ENCODE measurements at places on chromosomes 12 and 14.
A peak's percentile ranks its signal among the peaks of the same experiment; 100 is the strongest.

DNA sequence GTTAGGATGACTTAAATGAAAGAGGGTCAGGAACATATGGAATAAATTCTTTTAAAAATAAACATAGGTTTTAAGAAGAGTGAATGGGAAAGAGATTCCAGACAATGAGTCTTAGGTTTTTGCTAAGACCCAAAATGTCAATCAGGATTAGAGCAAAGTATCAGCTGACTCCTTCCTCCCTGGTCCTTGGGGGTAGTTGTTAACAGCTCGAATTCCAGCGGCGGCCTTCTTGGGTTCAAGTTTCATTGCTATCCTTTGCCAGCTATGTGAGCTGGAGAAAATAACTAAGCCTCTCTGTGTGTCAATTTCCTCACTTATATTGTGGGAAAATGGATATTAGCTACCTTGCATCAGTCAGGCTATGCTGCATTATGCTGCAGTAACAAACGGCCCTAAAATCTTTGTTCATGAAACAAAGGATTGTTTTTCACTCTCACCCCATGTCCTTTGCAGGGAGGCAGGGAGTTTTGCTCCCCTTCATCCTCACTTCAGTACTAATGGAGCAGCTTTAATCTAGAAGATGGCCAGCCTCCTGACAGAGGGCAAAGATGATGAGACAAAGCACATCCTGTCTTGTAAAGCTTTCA lies 83.8 kb upstream of the RFLNA start:
- no peak for DNase-seq

- no peak for DNase-seq
Measured at GRCh38 chr12:122687086-122687485, 16.1 kb downstream of the HCAR2 start.

- no peak for DNase-seq
Measured at GRCh38 chr14:79543967-79544697, 667.2 kb downstream of the DIO2 start.

DNA sequence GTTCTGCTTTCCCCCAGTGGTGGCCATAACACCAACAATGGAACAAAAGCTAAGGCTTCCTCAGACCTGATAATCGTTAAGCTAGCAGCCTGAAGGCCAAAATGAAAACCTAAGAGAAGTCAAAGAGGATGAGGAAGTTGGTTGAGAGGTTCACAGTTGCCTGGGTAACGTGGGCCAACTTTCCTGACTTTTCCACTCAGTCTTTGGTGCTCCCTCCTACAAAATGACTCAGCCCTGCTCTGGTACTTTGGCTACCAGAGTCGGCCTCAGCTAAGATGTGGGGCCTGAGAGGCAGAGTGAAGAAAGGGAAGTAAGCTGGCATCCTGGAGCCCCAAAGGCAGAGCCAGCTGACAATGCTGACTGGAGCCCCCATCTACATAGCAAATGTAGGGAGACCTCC lies 14.9 kb upstream of the FKBP11 start:
- no peak for DNase-seq

DNA sequence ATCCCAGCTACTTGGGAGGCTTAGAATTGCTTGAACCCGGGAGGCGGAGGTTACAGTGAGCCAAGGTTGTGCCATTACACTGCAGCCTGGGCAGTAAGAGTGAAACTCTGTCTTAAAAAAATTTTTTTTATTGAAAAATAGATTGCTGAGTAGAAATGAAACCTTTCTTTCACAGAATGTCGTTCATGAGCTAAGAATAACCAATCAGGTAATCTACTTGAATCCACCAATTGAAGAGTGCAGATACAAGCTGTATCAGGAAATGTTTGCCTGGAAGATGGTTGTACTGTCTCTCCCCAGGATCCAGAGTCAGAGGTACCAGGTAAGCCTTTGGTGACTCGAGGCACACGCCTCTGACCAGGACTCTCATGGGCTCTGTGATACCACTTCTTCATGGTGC lies 27.0 kb downstream of the DYNC1H1 start:
- DNase-seq = no peak

GRCh38 chr12:21973221-21973620 lies 32.0 kb upstream of the ABCC9 start:
- no peak for DNase-seq

DNA sequence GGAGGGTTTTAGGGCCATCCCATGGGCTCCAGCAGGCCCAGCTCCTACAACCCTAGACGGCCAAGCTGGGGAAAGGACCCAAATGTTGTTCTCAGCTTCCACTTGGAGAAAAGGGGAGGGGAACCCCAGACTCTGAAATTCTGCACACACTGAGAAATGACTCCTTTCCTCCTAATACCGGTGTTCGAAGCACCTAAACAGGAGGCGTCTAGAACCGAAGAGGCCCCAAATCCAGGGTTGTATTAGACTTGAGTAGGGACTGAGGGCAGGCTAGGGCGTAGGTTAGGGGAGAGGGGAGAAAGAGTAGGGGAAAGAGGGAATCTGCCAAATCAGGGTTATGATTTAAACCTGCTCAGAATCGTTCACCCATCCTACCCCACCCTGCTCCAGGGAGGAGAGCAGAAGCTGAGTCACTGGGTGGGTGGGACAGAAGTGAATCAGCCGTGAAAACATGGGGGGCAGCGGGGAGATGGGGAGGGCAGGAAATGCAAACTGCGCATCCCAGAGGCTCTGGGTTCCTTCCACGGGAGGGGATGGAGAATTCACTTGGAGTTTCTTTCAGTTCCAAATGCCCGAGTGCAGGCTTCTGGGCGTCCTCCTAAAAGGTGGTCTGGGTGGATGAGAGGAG lies 1.0 kb downstream of the IGFBP6 start:
- DNase-seq = no peak

DNA sequence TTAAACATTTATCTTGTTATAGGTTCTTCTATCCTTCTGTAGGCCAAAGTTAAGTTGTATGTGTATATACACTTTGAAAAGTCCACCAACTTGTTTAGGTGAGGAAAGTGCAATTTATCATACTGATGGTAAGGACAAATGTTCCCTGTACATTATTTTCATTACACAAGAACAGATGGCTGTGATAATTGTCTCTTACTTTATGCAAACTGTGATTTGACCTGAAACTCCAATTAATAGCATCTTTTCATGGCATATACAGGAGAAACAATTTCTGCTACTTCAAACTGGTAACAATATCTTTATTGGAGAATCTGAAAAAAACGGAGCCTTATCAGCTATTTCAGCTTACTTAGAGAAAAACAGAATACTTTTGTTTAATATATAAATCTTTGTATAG lies 5.6 kb downstream of the TRIM9 start:
- no peak for DNase-seq

DNA sequence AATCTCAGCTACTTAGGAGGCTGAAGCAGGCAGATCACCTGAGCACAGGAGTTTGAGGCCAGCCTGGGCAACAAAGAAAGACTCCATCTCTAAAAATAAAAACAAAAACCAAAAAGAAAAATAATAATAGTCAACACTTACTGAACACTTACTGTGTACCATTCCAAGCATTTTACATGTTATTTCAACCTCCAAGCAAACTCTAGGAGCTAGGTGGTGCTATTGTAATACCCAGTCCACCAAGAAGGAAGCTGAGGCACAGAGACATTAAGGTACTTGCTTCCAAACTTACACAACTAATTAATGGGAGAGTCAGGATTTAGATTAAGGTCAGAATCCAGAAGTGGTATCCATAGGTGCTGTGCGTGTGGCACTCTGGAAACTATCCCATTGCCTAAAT lies 13.7 kb upstream of the OR6J1 start:
- DNase-seq = peak; percentile 59

DNA sequence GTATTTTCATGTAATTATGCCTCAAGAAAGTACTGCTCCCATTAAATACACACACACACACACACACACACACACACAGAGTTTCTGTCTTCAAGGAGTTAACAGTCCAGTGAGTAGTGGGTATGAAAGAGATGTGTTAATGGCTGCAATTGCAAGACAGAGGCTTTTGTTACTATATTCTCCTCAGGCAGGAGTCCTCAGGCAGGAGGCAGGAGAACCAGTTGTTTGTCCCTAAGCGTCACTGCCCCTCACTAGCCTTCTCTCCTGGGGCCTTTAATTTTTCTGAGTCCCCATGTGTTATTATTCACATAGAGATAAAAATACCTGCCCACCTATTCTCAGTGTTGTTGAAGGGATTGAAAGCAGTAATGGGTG lies 31.2 kb downstream of the DAD1 start:
- DNase-seq = no peak

DNA sequence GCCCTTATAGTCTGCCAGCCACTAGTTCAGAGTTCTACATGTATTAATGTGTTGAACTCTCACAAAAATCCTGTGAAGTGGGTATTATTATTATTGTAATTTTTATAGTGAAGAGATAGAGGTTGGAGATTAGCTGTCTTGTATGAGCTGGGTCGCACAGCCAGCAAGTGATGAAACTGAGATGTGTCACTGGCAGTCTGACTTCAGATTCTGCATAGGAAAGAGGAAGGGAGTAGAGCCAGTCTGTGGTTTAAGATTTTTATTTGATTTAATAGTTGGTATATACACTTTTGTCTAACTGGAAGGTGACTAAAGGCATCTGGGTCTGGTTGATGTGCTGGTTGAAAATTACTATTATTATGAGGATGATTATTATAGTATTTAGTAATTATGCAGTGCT lies 5.8 kb upstream of the FRS2 start:
- DNase-seq = no peak

- no peak for DNase-seq
Measured at GRCh38 chr14:104799244-104800014, 1.5 kb upstream of the ZBTB42 start.

GRCh38 chr14:95597784-95598211 lies 62.9 kb downstream of the GLRX5 start:
- DNase-seq = no peak

DNA sequence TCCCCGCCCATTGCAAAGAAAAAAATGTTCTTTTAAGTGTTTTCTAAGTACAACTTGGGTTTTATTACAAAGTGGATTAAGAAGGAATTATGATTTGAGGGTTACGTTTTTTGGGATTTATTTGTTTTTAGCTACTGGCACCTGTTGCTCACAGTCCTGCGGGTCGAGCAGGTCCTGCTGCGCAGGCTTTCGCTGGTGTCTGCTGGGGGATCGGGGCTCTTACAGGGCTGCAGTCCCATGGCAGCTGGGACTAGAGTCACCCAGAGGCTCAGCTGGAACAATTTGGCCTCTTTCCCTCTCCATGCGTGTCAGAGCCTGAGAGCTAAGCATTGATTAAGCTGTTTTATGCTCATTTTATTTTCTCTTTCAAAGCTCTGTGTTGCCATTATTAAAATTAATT lies 55.6 kb upstream of the DYNC1H1 start:
- DNase-seq = no peak

- DNase-seq = no peak
Measured at GRCh38 chr12:90858252-90858651, 96.7 kb downstream of the CCER1 start.

- no peak for DNase-seq
Measured at GRCh38 chr12:23028158-23028802, 403.3 kb downstream of the ETNK1 start.

- DNase-seq = peak; percentile 55
Measured at GRCh38 chr14:36588788-36589187, 6.4 kb upstream of the NKX2-8 start.

DNA sequence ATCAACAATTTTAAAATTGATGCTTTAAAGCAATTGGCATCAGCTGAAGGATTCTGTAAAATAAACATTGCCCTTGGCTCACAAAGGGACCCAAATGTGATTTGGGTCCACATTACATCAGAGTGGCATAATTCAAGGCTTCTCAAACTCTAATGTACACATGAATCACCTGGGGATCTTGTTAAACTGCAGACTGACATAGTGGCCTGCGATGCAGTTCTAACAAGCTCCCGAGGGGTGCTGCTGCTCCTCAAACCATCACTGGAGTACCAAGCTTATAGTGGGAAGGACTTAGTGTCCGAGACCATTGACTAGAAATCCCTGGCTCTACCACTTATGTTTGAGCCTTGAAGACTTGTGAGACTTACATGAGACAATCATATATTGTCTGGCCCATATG lies 31.8 kb upstream of the DNM1L start:
- DNase-seq = no peak

DNA sequence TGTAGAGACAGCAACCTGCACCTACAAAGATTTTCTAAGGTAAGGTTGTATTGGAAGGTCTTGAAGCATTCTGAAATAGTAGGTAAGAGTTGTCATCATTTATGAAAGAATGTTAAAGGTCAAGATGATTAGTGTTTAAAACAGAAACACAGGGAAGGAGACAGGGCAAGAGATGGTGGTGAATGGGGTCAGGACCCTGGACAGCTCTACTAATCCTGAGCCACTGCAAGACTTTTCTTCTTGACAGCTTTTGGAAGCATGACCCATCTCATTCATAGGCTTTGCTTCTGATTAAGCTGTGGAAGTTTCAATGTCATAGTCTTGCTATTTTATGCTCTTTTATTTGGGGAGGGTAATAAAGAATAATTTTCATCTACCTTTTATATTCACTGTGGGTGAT lies 75.5 kb upstream of the CAND1 start:
- DNase-seq = peak; percentile 77

GRCh38 chr12:65280306-65280705 lies 1.8 kb downstream of the MSRB3 start:
- no peak for DNase-seq

DNA sequence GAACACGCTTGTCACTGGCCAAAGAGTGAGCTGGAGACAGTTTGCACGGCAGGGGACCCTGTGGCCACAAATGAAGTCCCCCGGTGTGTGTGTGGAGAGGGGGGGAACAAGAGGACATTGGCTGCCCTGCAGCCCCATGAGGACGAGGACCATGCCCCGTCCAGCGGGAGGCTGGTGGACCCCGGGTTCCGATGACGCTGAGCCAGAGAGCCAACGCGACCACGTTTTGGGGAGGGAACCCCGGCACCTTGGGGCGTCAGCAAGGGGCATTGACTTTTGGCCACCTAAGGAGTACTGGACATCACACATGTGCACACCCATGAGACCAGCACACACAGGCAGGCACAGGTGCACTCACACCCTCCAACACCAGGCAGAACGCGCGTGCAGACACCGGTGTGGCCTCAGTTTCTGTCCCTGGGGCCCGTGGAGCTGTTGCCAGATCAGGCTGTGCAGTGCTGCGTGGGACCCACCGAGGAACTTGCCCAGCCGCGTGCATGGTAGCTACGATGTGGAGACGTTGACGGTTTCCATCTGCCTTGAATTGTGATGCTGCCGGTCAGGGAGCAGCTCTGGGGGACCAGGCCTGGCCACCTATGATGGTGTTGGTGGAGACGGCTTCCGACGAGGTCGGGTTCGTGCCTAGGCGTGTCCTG lies 26.5 kb downstream of the NOC4L start:
- no peak for DNase-seq

DNA sequence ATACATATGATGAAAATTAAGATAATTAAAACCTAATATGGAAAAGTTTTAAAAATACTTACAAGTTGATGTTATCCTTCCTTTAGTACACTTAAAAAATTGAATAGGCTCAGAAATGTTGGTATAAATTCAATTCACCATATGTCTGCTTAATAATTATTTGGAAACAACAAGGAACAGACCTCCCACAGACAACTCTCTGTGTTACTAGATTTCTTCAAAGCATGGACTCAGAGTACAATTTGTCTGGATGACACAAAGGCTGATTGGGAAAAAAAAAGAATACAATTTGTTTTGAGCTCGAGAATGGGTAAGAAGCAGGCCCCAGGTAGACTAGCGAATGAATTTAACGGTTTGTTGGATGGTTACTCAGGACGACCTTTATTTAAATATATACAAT lies 48.9 kb upstream of the BTG1 start:
- DNase-seq = no peak

- no peak for DNase-seq
Measured at GRCh38 chr14:64848239-64848638, 31.5 kb downstream of the SPTB start.
